ENCODE measurements at places on chromosomes 2 and 18.

DNA sequence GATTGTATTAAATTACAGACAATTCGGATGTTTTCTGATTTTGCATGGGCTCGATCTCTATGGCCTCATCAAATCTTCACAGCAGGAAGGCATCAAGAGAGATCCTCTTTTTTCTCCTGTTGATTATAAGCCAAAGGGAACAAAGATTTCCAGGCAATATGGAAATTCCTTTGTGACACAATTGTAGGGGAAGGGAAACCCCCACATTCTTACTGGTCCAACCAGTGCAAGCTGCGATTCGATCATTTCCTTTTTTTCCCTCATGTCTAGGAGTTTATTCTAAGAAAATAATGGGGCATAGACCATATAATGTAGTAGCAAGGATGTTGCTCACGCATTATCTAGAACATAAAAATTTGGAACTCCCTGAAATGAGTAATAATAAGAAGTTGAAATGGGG lies 87.7 kb downstream of the LYPD6 start:
- no peak for DNase-seq

GRCh38 chr2:75475049-75475448 lies 85.7 kb downstream of the EVA1A start:
- DNase-seq, result no peak

GRCh38 chr2:120637847-120638246 lies 97.8 kb upstream of the GLI2 start:
- DNase-seq, result no peak

GRCh38 chr2:219661955-219662395 lies 34.5 kb downstream of the SLC4A3 start:
- no peak for DNase-seq

- DNase-seq, result no peak
These were observed 38.1 kb upstream of the TCF7L1 start for GRCh38 chr2:85095094-85095493.

GRCh38 chr2:61658841-61659780 lies 121.0 kb upstream of the XPO1 start:
- no peak for DNase-seq

- DNase-seq, result no peak
These were observed 64.6 kb downstream of the LTBP1 start for GRCh38 chr2:33011373-33011772.

DNA sequence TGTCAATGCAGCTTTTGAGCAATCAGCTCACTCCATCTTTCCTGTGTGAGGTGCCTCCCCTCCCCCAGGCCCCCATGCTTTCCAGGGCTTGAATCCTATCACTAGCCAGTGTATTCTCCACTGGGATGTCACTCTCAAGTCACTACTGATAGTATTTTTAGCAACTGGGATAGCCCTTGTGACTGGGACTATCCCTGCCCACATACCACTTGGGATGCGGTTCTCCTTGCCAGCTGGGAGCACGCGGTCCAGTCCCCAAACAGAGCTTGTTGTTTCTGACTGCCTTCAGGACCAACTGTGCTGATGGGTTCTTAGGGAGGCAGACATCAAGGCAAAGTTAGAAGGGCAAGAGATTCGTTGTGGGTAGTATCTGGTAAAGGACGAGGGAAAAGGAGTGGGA lies 134.9 kb downstream of the FAM161A start:
- no peak for DNase-seq

DNA sequence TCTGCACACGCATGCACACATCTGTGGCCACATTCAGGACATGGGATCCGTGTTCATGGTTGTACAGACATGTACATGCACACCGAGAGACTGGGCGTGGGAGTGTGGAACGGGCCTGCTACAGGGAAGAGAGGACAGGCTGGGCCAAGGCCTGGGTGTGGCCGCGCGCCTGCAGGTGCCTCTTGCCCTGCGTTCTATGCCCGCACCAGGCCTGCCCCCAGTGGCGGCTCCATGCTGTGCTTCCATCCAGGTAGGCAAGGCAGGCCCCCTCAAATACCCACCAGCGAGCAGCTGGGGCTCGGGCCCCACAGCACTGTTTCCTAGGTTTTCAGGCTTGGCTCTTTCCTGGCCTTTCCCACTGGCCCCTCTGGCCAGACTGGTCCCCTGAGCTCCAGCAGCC lies 15.5 kb upstream of the PTMA start:
- DNase-seq, result no peak

DNA sequence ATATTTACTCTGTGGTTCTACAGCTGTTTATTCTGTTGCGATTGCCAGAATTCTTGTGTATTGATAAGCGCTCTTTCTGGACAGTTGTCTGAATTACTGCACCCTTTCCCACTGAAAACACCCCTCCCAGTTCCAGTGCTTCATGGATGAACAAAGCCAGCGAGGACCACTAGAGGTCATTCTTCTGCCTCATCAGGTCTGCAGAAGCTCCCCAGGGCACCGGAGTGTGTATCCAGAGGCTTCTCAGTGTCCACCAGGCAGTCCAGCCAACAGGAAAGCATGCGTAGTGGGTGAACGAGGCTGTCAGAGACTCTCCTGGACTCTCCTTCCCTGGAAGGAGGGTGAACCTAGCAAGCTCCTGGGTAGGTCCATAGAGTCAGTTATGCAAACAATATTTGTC lies 40.6 kb upstream of the INHBB start:
- DNase-seq, result no peak
